ENCODE measurements at places on chromosomes 5 and 9. TPM values are rescaled to one million over a fixed set of nuclear protein-coding genes. Genes with fewer than 3 reads are reported as not detected.

The TAF1L gene
- total RNA-seq, result not detected

The PCDHB7 gene
- total RNA-seq, result under 0.01 TPM

- no peak for DNase-seq
Measured at GRCh38 chr5:58455066-58455465, 4.8 kb downstream of the PLK2 start.

GRCh38 chr5:174910245-174910737 is 185.9 kb downstream of the MSX2 start:
- peak; percentile 32 for DNase-seq

The PALM2AKAP2 gene
- total RNA-seq, result 24.5 TPM

The ZNF346 gene
- total RNA-seq, result 20.3 TPM

The TRIM36 gene
- 0.97 TPM for total RNA-seq

DNA sequence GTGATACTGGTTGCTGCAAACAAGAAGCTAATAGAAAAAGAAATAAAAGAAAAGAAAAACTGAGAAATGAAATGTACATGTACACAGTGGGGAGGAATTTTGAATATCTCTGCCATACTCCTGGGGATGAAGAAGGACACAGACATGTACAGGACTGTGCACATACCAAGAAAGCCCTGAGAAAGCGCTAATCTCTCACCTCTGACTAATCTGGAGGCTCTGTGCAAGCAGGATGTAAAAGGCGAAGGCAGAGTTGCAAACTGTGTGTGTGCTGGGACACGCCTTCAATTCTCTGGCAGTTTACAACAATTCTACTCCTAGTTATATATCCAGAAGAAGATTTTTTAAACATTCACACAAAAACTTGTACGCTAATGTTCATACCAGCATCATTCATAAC is 211.4 kb downstream of the KIAA0825 start:
- DNase-seq, result no peak

- peak; percentile 99 for DNase-seq
Measured at GRCh38 chr5:179265514-179266290, 79.6 kb downstream of the ADAMTS2 start.

The BTNL3 gene
- not detected for total RNA-seq

The OTP gene
- not detected for total RNA-seq

GRCh38 chr9:20553558-20554149 is 68.6 kb downstream of the MLLT3 start:
- DNase-seq, result peak; percentile 12

- peak; percentile 85 for DNase-seq
Measured at GRCh38 chr9:136567651-136568287, 21.9 kb upstream of the NOTCH1 start.

All from fibroblast of villous mesenchyme (primary cell).